C1 segment of cervical spinal cord (tissue), 14 donors: ENCODE measurements at places on chromosomes 12 and 14.
A peak's percentile ranks its signal among the peaks of the same experiment; 100 is the strongest.

- no peak for DNase-seq
These were observed 859.1 kb upstream of the FLRT2 start for GRCh38 chr14:84670796-84671195.

GRCh38 chr12:1011091-1011490 is 20.1 kb downstream of the ERC1 start:
- DNase-seq: no peak

- no peak for DNase-seq
These were observed 26.8 kb downstream of the XRCC3 start for GRCh38 chr14:103688441-103688840.

- DNase-seq: no peak
These were observed 191.8 kb downstream of the SLC16A7 start for GRCh38 chr12:59787610-59788009.

- no peak for DNase-seq
These were observed 28.0 kb downstream of the TXNRD1 start for GRCh38 chr12:104243551-104243950.

DNA sequence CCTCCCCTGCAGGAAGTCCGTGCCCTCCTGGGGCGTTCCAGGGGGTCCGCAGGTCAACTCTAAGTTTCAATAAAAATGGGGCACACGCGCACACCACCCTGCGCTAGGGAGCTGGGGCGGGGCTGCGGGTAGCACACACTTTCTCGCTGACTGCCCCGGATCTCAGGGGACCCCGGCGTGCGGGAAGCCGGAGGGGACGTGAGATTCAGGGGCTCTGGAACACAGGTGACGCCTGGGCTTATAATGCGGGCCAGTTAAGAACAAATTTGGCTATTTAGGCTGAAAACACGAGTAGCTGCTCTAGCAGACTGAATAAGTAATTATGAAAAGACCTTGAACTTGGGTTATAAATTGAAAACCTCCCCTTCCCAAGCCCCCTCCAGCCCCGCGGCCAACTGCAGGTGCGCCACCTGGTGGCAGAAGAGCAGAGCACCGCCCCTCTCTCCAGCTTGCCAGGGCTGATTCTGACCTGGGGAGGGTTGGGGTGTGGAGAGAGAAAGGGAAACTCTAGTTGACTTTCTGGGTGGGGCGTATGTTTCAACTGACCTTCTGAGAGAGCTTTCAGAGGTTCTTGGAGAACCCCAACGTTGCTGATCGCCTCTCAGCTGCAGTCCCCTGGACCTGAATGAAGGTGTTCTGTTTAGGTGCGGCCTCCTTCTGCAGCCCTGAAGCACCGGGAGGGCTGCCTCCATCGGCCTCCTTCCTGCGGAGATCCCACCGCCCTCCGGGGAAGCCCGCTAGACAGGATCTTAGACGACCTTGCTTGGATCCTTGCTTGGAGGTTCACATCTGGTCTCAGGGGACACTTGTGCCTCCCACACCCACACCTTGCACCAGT is 118.4 kb upstream of the EVL start:
- DNase-seq: no peak

DNA sequence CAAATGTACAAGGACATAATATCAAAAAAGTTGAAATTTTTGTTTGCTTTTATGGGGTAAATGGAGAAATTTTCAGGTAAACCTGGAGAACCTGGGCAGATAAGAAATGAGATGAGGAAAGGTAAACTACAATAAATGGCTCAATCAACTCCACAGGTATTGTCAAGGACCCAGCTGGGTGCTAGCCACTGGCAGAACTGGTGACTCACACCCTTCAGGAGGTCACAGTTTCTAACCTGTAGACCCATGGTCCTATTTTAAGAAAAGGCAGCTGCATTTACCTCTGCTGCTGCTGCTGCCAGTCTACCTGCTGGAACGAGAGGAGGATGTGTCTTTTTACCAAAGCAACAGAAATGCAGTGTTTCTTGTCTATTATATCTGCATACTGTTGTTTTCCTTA is 226.6 kb downstream of the ALG10B start:
- no peak for DNase-seq

- DNase-seq: peak; percentile 26
These were observed 1.2 kb upstream of the AMIGO2 start for GRCh38 chr12:47080725-47081502.

- DNase-seq: no peak
These were observed 282.1 kb downstream of the PAWR start for GRCh38 chr12:79408689-79409088.

DNA sequence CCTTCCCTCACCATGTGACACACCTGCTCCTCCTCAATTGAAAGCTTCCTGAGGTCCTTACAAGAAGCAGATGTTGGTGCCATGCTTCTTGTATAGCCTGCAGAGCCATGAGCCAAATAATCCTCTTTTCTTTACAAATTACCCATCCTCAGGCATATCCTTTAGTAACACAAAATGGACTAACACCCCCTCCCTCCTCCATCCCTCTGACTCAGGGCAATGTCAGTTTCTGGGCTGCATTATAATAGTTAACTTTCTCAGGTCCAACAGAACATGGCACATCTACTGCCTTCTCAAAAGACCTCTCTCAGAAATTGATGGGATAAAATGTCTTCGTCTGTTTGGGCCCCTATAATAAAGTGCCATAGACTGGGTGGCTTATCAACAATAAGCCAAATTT is 287.0 kb downstream of the DPF3 start:
- no peak for DNase-seq

GRCh38 chr14:56138928-56139327 is 20.7 kb downstream of the PELI2 start:
- DNase-seq: no peak

DNA sequence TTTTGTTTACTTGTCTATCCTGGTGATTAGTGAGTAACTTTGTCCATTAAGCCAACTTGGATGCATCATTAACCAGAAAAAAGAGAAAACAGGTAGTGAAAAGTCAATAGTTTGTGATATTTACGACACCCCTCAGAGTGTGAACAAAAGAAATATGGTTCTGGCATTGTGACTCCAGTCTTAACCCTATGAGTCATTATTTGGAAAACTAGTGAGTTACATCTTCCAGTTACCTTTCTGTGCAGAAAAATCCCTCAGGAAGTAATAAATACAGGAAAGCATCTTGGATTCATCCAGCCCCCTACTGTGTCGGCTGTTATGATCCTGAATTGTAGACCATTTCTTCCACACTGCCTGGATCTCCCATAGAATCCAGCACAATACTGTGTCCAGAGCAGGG is 379.1 kb downstream of the GALC start:
- DNase-seq: no peak

DNA sequence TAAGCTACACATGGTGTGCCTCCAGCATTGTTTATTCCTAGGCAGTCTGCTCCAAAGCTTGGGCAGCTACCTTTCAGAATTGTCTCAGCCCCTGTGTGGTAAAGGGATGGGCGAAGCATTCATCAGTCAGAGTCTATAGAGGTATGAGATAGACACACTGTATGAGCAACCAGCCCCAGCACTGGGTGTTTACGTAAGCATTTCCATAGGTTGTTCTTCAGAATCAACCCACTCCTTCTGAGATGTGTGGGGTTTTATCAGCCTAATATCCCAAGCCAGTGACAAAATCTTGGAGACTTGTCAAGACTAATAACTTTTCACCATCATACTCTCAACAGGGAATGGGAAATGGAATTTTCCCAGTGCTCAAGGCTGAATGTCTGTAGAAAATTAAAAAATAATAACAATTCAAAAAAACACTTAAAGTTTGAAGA is 98.2 kb downstream of the BTG1 start:
- DNase-seq: no peak

- DNase-seq: no peak
These were observed 42.6 kb upstream of the FOXJ2 start for GRCh38 chr12:7989827-7990491.
